ENCODE measurements at places on chromosomes 7 and 10.
A peak's percentile ranks its signal among the peaks of the same experiment; 100 is the strongest.

DNA sequence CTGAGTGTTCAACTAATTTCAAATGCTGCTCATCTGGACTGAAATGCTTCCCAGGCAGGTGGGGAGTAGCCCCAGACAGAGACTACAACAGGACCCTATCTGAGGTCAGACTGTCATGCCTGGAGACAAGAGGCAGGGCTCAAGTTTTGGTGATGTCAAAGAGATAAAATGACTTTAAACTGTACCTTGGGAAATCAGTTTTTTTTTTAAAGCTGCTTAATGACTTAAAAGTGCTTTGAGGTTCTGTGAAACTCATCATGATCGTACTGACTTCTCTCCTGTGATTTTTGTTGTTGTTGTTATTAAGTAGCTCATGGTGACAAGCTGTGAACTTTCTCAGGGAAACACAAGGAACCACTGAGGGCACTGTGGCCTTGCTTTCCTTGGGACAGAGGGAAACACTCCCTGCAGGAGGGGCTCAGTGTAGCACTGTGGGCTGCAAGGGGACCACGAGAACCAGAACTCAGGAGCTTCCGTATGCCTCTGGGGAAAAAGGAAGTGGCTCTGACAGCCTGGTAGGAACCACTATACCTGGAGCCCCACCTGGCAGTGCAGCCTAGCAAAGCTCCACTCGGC, 9.5 kb downstream of the HIPK2 start:
- DNase-seq = no peak

DNA sequence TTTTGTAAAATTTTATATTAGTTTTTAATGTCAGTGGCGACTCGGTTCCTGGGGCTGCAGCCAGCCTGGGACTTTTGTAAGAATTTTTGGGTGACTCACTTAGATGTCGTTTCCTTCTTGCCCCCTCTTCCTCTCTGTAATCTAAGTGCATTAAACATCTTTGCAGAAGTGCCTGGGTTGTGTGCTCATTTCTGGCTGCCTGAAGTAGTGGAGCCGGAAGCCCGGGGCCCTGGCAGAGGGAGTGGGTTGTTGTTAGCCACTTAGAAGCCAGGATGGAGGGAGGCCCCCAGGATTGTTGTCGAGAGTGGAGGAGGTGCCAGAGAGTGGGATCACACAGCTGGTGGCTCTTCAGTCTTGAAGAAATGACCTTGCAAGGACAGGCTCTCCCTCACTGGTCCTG, 11.0 kb upstream of the TRIM8 start:
- DNase-seq = no peak

DNA sequence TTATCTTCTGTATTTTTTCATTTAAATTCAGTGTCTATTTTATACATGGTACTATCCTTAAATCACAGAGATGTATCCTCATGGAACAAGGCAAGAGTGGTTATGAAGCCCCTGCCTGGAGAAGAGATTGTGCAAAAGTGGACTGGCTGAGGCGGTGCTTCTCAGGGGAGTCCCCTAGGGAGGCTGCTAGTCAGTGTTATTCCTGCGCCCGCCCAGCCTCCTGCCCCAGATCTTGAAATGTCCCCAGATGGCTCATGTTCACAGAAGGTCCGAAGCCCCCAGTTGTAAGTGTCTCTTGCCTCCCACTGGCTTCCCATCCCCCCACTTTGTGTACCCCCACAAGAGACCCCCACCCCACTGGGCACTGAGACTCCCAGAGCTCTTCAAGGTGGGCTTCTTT, 366.9 kb downstream of the TNS3 start:
- no peak for DNase-seq

GRCh38 chr7:157460721-157461120, 123.9 kb downstream of the DNAJB6 start:
- no peak for DNase-seq

DNA sequence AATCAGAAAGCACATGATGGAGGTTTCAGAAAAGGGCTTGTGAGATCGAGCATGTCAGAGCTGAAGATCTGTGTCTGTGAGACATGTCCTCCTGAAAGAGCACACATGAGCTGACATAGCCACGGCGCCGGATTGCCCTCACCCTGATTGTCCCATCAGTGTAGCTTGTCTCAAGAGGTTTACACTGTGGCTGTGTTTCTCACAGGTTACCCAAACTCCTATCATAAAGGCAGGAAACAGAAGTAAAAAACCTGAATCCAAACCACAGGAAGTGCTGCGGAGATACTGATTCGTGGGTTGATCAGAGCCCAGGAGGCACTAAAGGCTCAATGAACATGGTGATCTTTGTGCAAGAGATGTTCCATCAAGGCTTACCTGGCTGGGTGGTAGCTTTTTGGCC, 3.9 kb upstream of the ATP6V0E2 start:
- DNase-seq = no peak

DNA sequence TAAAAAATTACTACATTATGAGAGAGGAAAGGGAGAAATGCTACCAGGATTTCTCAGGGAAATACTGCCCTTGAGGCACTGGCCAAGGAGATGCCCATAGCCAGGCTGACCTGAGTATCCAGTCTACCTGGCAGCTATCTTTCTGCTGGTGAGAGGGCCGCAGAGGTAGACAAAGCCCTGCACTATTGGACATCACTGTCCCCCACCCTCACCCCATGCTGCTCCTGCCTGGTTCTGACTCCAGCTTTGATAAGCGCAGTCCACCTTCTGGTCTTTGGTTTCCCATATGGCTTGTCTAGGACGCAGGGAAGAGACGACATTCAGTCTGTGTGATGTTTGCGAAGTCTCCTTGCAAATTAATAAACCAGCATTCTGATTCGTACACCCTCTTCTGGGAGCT, 3.7 kb downstream of the ITPRIP start:
- DNase-seq = no peak

GRCh38 chr10:83164156-83164555, 975.2 kb upstream of the GHITM start:
- no peak for DNase-seq

DNA sequence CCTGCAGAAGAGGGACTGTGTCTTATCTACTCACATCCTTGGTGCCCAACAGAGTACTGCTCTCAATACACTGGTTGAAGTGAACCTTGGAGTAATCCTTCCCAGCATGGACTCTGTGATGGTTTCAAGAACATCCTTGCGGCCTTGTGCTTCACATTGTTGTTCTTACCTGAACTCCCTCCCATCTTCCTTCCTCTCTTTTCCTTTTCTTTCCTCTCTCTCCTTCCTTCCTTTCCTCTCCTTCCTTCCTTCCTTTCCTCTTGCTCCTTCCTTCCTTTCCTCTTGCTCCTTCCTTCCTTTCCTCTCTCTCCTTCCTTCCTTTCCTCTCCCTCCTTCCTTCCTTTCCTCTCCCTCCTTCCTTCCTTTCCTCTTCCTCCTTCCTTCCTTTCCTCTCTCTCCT, 26.3 kb downstream of the LAMB1 start:
- DNase-seq = no peak

DNA sequence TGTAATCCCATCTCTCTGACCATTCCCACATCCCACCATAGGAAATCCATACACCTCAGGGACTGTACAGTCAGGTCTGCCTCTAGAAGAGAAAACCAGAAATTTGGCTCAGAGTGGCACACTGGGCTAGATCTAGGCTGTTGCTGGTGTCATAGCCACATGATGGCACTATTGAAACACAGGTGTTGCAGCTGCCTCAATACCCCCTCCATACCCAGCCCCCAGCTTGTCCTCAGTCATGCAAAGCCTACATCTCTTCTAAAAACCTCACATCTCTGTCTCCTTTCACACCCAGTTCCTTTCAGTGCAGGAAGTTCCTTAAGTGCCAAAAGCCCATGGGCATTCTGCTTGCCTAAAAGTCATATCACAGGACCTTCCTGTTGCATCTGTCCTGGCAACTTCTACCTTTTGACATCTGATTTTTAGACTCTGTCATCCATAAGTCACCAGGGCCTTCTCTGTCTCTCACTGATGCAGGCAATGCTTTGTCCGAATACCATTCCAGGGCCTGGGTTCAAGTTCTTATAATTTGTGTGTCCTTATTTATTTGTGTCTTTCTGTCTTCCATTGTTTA, 27.0 kb upstream of the HIBADH start:
- DNase-seq = no peak

DNA sequence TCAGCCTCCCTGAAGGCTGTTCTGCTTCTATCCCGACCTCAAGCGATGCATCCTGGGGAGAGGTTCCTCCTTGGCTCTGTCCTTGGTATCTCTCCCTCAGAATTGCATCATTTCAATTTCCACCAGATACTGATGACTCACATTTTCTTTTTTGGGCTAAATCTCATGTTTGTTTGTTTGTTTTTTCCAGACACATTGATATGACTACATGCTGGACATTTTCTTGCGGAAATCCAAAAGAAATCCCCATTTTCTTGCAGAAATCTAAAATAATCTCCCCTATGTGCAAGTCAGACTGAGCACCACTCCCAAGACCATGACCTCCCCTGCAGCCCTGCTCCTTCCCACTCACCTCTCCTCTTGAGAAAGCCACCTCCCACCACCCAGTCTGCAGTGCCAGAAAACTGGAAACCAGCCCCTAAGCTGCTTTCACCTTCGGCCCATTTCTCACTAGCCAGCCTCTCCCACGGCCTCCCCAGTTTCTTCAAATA, 260.2 kb upstream of the PRKCQ start:
- DNase-seq = no peak

GRCh38 chr7:155282671-155283070, 15.0 kb upstream of the INSIG1 start:
- DNase-seq = no peak

GRCh38 chr7:105154084-105154483, 140.1 kb downstream of the KMT2E start:
- DNase-seq = no peak

- peak; percentile 35 for DNase-seq
Observed at GRCh38 chr7:140673063-140673773, 473 bp downstream of the ADCK2 start.

- DNase-seq = no peak
Observed at GRCh38 chr10:22658745-22659410, 55.5 kb downstream of the PIP4K2A start.

- DNase-seq = no peak
Observed at GRCh38 chr10:7184660-7185366, 226.0 kb downstream of the SFMBT2 start.

GRCh38 chr10:112588225-112588990, 141.4 kb downstream of the VTI1A start:
- no peak for DNase-seq

Measured in activated CD4-positive, alpha-beta T cell treated with anti-CD3 and anti-CD28 coated beads for 24 hours (primary cell).